ENCODE measurements at places on chromosomes 2 and 18.
A peak's percentile ranks its signal among the peaks of the same experiment; 100 is the strongest.

DNA sequence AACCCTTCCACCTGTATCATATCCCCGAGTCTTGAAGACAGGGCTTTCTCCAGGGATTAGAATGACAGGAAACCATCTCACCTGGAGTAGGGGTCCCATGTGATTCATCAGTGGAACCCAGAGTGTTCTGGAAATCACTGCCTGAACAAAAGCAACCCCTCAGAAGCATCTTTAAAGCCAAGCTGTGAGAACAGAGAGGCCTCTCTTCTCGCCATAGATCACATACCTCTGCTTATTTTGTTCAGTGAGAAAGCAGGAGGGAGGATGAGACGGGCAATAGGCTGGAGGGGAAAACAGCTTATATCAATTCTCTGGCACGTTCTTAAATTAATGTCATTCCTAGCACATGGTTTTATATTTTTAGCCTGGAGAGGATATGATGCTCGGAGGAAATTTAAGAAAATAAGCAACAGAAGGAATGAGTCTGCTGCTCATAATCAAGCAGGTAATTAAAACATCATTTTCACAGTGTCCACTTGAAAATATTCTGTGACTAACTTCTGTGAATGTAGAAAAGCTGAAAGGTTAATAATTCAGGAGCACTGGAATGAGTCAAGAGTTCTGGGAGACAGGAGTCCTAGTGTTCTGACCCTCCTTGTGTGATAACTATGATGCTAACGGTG lies 213.6 kb upstream of the SP5 start:
- DNase-seq, result no peak

GRCh38 chr2:88866756-88867155 lies 175.3 kb downstream of the RPIA start:
- DNase-seq, result no peak

- no peak for DNase-seq
Measured at GRCh38 chr18:22524783-22525182, 107.1 kb upstream of the CTAGE1 start.

DNA sequence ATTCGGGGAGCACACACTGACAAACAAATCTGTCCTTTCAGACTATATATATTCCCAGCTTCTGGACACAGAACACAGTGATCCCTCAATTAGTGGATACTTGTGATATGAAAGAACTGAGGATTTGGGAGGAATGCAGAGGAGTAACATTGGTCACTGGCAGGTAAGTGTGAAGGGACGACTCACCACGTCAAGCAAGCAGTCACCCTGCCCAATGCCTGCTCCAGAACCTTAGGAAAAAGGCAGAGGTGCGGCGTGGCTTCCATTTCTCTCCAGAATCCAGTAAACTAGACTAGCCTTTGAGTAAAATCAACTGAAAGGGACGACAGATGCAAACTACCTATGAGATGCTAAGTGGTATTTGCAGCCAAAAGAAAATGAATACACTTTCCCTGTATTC lies 1.1 kb downstream of the CCDC93 start:
- no peak for DNase-seq

GRCh38 chr2:112893752-112894151 lies 17.2 kb upstream of the IL37 start:
- DNase-seq, result no peak

DNA sequence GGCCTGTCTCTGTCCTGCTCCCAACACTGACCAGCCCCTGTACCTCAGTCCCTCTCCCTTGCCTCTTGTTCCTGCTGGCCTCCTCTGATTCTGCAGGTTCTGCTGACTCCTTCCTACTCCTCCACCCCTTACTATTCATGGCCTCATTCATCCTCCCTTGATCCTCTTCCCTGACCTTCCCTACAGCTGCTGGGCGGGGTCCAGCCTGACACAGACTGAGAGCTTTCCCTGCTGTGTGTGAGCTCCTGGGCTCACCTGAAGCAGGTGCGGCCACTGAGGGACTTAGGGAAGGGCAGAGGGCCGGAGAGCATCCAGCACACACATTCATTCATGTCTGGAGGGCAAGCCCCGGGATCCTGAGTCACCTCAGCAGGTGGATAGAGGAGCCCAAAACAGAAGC lies 185.6 kb downstream of the CTIF start:
- no peak for DNase-seq

DNA sequence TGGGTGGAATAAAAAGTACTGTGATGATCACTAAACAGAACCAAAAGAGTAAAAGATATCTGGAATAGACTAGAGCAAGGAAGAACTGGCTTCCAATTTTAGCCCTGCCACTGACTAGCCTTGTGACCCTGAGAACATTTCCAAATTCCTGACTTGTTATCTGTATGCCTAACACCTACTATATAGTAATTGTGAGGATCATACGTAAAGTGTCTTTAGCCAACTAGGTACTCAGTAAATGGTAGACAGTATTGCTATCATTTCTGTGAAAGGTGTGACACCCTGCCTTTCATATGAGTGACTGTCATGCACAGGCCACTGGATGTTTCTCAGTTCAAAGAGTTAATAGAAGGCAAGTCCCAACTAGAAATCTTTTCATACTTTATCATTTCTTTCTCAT lies 29.8 kb downstream of the CYTIP start:
- DNase-seq, result no peak

GRCh38 chr18:78410094-78410786 lies 569.4 kb upstream of the SALL3 start:
- no peak for DNase-seq

DNA sequence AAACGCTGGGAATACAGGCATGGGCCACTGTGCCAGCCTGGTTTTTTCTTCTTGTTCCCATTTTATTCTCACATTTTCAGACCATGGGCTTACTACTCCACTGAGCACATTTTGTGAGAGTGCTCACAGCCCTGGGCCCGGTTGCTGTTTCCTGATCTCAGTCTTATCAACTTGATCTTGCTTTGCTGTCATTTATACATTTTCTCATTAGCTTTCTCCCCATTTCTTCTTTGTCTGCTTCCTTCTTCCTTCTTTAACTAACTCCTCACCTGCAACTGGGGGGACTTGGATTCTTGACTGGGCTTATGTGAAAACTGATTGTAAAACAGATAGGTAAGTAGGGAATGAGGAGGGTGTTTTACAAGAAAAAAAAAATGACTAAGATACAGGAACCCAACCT lies 117.3 kb downstream of the PLB1 start:
- no peak for DNase-seq

GRCh38 chr2:142870526-142870925 lies 6.9 kb upstream of the KYNU start:
- DNase-seq, result no peak

GRCh38 chr18:56851774-56852173 lies 200.6 kb downstream of the WDR7 start:
- no peak for DNase-seq

- DNase-seq, result no peak
Measured at GRCh38 chr2:14480120-14480519, 152.4 kb upstream of the LRATD1 start.

GRCh38 chr2:231360401-231360800 lies 35.1 kb upstream of the B3GNT7 start:
- no peak for DNase-seq

DNA sequence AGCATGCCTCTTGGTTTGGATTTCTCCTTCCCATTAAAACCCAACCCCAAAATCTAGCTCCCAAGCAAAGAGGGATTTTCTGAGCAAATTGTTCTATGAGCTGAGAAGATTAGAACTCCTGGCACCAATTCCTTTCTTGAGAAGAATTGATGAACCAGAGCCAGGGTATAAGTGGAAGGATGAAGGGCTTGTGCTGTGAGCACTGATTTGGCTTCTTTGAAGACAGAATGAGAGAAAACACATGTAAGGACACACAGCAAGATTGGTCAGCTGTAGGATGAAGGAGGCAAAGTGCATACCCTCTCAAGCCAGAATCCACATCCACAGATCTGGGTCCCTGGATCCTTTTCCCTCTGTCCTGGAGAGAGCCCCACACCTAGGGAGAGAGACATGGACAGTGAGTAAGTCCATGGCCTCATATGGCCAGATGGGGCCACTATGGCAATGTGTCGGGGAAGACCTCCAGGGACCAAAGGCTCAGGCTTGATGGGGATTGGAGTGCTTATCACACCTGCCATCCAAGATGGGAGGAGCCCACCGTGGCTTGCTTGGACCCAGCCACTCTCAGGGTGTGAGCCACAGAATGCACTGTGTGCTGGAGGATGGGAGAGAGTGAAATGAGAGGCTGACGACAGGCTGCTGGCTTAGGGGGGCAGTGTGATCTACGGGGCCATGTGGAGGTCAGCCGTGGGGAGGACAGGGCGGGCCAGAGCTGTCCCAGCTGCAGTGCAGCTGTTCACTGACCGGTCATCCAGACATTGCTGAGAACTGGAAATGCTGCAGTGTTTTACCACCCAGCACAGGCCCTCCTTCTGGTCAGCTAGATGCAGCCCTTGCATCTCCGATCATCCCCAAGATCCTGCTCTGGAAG lies 339.8 kb downstream of the CYP26B1 start:
- DNase-seq, result no peak

- DNase-seq, result no peak
Measured at GRCh38 chr2:238461051-238461450, 34.3 kb downstream of the ASB1 start.

DNA sequence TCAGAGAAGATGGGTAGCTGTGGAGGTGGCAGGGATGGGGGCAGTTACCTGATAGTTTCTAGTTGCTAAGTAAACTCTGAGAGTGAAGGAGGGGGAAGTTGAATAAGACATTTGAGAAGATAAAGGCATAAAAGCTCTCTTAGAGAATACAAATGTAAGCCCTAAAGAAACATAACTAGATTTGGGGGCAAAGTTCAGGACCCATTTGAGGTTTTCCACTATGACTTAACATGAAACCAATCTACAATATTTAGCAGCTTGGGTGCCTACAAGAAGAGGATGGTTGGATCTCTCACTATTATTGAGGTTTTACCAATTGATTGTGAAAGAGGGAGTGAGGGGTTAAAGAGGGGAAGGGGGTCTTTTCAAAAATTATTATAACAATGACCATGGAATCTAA lies 34.4 kb upstream of the LYPD6 start:
- DNase-seq, result no peak

GRCh38 chr18:61435064-61435652 lies 101.9 kb downstream of the CDH20 start:
- peak; percentile 28 for DNase-seq

DNA sequence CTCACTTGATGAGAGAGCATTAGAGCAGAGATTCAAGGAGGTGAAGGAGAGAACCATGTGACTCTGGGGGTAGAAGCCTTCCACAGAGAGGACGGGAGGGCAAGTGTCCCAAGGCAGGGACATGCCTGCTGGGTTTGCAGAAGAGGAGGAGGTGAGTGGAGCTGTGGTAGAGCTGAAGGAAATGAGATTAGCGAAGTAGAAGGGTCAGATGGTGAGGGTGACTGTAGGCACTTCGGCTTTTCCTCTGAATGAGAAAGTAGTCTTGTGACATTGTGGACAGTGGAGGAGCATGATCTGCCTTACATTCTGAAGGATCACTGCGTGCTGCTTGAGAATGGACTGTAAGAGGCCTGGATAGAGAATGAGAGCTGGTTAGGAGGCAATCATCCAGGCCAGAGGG lies 126.0 kb downstream of the NXPH2 start:
- DNase-seq, result no peak

- no peak for DNase-seq
Measured at GRCh38 chr2:161243312-161243711, 64.9 kb upstream of the PSMD14 start.

DNA sequence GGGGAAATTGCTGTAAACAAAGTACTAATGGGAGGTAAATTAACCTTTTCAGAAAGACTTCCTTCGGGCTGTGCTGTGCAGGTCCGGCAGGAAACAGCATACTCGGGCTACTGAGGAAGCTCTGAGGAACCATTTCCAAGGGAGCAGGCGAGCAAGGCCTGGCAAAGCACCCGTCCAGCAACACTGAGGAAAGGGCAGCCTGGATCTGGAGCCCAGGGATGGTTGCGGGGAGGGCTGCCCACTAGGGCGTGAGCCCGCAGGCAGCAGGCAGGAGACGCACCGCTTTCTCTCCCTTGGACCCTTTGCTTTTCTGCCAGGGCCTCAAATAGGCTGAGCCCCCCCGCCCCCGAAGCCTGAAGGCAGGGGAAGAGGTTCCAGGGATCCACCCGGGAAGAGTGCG lies 89.5 kb downstream of the SOX11 start:
- no peak for DNase-seq

GRCh38 chr2:9410108-9410507 lies 13.2 kb downstream of the ITGB1BP1 start:
- DNase-seq, result no peak

- DNase-seq, result no peak
Measured at GRCh38 chr2:25853038-25853638, 25.1 kb downstream of the ASXL2 start.

GRCh38 chr18:69998523-69998987 lies 50.9 kb upstream of the CD226 start:
- DNase-seq, result no peak

DNA sequence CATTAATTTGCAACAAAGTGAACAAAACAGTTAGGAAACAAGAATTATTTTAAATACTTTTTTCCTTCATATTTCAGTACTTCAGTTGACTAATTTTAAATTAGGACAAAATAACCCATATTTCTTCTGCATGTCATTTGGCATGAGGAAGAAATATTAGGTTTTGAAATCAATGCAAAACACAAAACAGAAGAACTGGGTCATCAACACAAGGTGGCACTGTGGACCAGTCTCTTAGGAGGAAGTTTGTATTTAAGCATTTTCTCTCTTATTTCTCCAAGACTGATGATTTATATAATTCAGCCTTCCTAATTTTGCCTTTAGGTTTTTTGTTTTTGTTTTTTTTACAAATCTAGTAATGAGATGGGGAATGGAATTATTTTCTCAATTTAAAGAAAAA lies 352.8 kb upstream of the KCNH7 start:
- DNase-seq, result peak; percentile 44

DNA sequence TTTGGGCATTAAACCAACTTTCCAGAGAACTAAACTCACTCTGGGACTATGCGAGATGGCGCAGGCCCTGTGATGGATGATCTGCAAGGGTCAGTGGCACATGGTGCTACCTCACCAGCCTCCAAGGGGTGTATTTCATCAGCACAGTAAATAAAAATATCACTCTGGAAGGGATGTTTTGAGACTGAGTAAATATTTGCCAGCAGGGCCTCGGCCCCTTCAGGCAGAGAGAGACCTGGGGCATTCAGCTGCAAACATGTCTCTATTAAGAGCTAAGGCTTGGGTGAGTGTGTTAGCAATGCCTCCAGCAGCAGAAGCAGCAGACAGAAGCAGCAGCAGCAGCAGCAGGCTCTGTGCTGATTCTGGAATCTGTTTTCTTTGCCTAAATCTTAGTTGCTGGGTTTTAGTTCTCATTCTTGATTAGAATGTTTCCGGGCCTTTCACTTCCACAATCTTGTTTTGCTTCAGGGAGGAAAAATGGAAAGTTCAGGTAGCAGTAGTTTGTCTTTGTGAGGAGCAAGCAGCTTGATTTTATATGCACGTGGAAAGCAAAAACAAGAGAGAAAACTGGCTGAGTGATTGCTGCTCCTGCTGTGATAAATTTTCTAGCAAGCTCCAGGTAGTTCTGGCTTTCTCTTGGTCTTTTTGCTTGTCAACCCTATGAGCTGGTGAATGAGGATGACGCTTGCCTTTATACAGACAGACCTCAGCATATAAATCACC lies 18.6 kb downstream of the ADCYAP1 start:
- DNase-seq, result no peak

- DNase-seq, result no peak
Measured at GRCh38 chr2:550860-551567, 126.2 kb downstream of the TMEM18 start.

Data from H4 (cell line).